NCI-H460 (cell line): ENCODE measurements at places on chromosomes 3 and 15. TPM values are rescaled to one million over a fixed set of nuclear protein-coding genes. Genes with fewer than 3 reads are reported as not detected.

GRCh38 chr3:31377045-31377642, 155.6 kb upstream of the STT3B start:
- DNase-seq, result no peak

DNA sequence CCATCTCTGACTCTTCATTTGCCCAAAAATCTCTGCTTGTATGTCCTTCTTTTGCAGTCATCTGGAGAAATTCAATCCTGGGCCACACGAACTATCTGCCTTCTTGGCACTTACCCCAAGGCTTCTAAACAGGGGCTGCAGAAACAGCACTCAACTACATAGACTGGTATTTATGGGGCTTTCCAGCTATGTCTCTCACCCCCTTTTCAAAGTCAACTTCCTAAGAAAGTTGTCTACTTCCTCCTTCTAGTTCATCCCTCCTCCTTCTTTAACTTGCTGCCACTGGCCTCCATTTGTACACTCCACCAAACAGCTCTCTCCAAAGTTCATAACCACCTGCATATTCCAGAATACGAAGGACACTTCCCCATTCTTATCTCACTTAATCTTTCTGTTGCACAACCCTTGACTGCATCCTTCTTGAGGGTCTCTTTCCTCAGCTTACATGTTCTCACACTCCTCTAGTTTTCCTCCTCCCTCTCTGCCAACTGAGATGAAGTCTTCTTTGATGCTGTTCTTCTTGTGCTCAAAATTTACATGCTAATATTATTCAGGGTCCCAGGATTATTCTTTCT, 55.2 kb downstream of the PLD1 start:
- no peak for DNase-seq

- no peak for DNase-seq
Measured at GRCh38 chr15:90957791-90958190, 3.1 kb downstream of the RCCD1 start.

GRCh38 chr15:95604634-95605036, 725.9 kb upstream of the NR2F2 start:
- DNase-seq, result no peak

GRCh38 chr3:25493786-25494185, 65.7 kb downstream of the RARB start:
- DNase-seq, result no peak

- DNase-seq, result no peak
Measured at GRCh38 chr3:45454466-45454865, 66.1 kb downstream of the LARS2 start.

DNA sequence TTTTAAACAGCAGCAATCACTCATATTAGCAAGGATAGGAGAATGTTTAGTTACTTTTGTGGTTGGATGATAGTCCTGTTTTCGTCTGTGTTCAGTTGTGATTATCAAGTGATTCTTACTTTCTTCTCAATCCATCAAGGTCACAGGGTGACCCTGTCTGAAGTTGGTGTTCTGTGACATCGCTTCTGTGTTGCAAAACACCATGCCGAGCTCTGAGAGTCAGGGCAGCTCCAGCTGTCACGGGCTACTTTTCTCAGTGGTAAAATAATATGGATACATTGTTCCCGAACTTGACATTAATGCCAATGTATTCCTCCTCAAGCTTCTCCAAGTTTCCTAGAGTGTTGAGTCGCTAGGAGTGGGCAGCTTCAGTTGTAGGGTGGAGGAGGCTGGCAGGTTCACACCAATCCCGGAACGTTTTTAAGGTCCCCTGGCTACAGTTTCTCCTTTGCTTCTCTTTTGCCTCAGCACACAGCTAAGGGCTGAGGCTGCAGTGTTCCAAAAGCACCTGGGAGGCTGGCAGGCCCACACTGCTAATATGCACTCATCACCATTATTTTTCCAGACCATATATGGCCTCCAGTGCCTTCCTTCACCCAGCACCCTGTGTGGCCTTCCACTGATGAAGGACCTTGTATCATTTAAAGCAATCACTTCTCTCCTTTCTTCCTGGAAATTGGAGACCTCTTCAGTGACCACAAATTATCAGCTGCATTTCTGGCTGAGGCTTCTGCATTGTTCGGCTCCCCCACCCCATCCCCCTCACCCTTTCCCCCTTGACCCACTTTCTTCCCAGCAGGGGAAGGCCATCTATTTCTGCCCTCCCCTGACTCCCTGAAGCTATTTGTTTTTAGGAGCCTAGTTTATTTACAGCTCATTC, 25.8 kb downstream of the COLQ start:
- no peak for DNase-seq

DNA sequence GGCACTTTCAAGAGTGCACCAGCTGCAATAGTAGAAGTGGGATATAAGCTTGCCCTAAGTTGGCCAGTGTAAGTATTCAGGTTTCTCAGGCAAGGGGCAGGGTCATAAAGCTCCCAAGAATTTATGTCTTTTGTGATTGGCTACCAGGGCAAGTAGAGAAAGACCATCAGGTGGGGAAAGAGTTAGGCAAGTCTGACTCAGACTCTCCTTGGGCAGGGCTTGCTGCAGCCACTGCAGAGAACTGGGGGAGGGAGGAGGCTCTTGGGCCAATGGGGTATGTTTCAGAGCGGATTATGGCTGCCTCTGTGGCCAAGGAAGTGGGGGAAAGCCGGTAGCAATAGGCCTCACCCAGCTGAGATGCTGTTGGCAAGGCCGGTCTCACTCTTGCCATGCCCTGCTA, 44.6 kb upstream of the SLC25A36 start:
- no peak for DNase-seq

GRCh38 chr3:160771811-160772459, 15.9 kb downstream of the PPM1L start:
- DNase-seq, result no peak

DNA sequence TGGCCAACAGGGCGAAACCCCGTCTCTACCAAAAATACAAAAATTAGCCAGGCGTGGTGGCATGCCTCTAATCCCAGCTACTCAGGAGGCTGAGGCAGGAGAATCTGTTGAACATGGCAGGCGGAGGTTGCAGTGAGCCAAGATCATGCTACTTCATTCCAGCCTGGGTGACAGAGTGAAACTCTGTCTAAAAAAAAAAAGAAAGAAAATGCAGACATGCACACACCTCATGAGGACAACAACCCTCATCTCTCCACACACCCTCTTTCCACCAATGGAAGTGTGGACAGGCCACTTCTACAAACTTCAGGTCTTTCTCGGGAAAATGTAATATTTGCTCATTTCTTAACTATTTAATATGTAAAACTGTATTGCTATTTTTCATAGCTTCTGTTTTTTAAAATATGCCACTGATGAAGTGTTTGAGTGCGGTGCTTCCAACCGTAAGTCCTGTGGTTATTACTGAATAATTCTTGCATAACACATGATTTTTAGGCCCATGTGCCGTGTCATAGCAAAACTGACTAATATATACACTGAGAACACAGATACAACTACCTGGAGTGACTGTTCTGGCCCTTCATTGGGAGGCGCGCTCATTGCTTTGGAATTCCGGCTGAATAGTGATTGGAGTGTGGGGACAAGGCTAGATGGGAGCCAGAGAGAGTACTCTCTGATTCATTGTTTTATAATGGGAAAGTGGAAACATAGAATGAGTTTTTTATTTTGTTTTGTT, 23.1 kb downstream of the LRRC31 start:
- DNase-seq, result no peak

- no peak for DNase-seq
Measured at GRCh38 chr3:125317761-125318160, 57.4 kb downstream of the ZNF148 start.

DNA sequence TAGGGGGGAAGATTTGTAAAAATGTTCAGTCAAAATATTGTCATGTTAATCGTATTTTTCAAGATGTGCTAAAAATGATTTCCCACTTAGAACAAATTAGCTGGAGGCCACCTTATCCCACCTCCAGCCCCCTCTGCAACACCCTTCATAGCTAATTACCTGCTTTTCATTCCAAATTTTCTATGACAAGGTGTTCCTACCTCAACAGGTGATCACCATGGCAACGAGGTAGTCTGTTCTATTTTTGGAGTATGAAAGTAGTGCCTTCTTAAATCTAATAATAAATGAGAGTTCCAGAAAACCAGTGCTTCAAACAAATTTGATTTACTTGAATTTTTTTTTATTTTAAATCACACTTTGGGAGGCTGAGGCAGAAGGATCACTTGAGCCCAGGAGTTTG, 149.8 kb downstream of the FNDC3B start:
- DNase-seq, result no peak

DNA sequence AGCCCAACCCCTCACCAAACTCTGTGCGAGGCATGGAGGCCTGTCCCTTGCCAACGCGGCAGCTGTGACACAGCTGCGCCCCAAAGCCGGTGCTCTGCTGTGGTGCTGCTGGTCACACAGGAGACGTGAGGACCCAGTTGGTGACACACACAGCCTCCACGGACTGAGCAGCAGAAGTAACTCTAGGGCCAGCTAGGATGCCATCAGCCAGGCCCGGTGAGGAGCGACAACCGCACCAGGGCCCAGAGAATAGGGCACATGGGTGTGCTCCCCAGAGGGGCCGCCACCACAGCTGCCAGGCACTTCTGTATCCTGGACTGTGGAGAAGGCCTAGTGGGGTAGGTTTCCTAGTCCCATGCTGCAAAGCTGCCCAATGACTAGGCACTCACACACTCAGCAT, 10.7 kb downstream of the ZXDC start:
- no peak for DNase-seq

DNA sequence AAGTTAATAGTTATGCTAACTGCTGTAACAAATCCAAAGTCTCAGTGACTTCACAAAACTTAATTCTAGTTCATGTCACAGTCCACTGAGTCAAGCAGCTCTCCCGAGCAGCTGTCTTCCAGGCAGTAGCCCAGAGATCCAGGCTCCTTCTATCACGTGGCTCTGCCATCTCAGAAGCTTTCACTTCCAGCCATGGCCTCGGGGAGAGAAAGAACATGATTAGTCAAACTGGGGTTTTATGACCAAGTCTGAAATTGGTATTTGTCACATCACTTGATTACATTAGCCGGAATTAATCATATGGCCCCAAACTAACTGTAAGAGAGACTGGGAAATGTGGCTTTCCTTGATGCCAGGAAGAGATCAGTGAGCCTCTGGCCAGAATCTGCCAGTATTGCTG, 70.2 kb upstream of the DGKG start:
- DNase-seq, result no peak

DNA sequence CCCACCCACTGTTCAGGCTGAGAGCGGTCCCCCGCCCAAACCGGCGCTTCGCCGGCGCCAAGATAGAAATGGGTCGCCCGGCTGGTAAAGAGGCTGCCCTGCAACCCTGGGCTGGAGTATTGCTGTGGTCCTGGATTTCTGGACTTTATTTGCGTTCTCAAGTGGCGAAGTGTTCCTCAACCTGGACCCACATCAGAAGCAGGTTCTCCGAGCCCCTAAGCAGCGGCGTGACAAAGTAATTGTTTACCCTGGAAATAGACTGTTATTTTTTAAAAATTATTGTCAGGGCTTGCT, 481 bp upstream of the DYNC1LI1 start:
- no peak for DNase-seq

- DNase-seq, result no peak
Measured at GRCh38 chr3:5009506-5010109, 30.4 kb downstream of the BHLHE40 start.

DNA sequence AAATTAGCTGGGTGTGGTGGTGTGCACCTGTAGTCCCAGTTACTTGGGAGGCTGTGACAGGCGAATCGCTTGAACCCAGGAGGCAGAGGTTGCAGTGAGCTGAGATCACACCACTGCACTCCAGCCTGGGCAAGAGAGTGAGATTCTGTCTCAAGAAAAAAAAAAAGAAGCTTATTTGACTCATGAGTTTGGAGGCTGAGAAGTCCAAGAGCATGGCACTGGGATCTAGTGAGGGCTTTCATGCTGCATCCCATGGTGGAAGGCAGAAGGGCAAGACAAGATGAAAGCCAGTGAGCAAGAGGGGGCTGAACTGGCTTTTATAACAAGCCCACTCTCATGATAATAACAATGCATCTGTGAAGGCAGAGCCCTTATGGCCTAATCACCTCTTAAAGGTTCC, 33.4 kb downstream of the SEC62 start:
- DNase-seq, result no peak

- no peak for DNase-seq
Measured at GRCh38 chr3:40780291-40780924, 255.6 kb downstream of the ZNF621 start.

- no peak for DNase-seq
Measured at GRCh38 chr3:169133178-169134161, 530.0 kb downstream of the MECOM start.

DNA sequence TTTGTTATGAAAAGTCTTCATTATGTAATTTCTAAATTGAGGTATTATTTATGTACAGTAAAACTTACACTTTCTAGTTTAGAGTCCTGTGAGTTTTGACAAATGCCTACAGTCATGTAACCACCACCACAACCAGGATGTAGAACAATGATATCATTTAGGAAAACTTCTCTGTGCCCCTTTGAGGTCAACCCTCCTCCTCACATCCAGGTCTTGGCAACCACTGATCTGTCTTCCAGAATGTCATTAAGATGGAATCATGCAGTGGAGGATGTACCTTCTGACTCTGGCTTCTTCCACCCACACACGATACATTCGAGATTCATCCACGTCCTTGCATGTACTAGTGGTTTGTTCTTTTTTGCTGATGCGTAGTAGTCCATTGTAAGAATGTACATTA, 23.2 kb downstream of the MINAR1 start:
- no peak for DNase-seq

- no peak for DNase-seq
Measured at GRCh38 chr15:37045859-37046740, 54.2 kb downstream of the MEIS2 start.

DNA sequence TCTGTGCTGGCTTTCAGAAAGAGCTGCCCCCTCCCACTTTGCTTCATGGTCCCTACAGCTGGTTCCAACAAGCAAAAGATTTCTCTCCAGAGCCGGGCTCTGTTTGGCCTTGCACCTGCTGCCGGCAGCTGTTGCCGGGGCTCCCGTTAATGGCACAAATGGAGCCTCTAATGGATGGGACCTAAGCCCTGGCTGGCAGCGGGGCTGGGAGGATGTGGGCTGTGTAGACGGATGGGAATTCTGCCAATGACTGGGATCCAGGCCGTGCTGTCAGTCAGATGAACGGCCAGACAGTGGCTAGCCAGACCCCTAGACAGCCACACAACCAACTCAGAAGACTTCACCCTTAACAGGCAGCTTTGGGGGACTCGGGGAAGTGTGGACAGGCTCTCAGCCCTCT, 88.0 kb downstream of the RPLP1 start:
- DNase-seq, result no peak

PLOD2 gene
- total RNA-seq, result 36.0 and 39.5 TPM in 2 replicates

SLC25A20 gene
- total RNA-seq, result 9.4 and 11.6 TPM in 2 replicates

COX5A gene
- total RNA-seq, result 235 and 237 TPM in 2 replicates

STARD5 gene
- 0.40 and 0.89 TPM in 2 replicates for total RNA-seq

PSTPIP1 gene
- not detected in 2 replicates for total RNA-seq

VWA5B2 gene
- total RNA-seq, result 0.35 TPM in 1 of 2 replicates, not detected in the other

PCOLCE2 gene
- 19.2 and 20.8 TPM in 2 replicates for total RNA-seq

NANOGP8 gene
- total RNA-seq, result not detected in 2 replicates

CCDC39 gene
- total RNA-seq, result not detected in 2 replicates

SCN11A gene
- total RNA-seq, result not detected in 2 replicates

SERPINI2 gene
- not detected in 2 replicates for total RNA-seq

POU1F1 gene
- total RNA-seq, result not detected in 2 replicates

ST8SIA2 gene
- 1.9 and 2.6 TPM in 2 replicates for total RNA-seq

INKA1 gene
- total RNA-seq, result 0.10 and 0.26 TPM in 2 replicates

THSD4 gene
- 20.0 and 21.7 TPM in 2 replicates for total RNA-seq

LYZL4 gene
- not detected in 2 replicates for total RNA-seq

CLRN1 gene
- total RNA-seq, result not detected in 2 replicates

PRR20G gene
- not detected in 2 replicates for total RNA-seq

SLC9C1 gene
- not detected in 2 replicates for total RNA-seq
